ENCODE measurements at places on chromosomes 2 and 18. TPM values are rescaled to one million over a fixed set of nuclear protein-coding genes. Genes with fewer than 3 reads are reported as not detected.

CERS6 gene
- 13.6 TPM for total RNA-seq

BCL11A gene
- total RNA-seq, result 0.04 TPM

TSPYL6 gene
- total RNA-seq, result not detected

UGT1A5 gene
- total RNA-seq, result not detected

CPO gene
- total RNA-seq, result not detected

VAPA gene
- 189 TPM for total RNA-seq

MALL gene
- total RNA-seq, result 158 TPM

DYSF gene
- total RNA-seq, result 1.2 TPM

CFAP221 gene
- 0.34 TPM for total RNA-seq

FBXO15 gene
- total RNA-seq, result 1.6 TPM

DSG4 gene
- 0.02 TPM for total RNA-seq

HOXD1 gene
- total RNA-seq, result 0.28 TPM

RAD51AP2 gene
- total RNA-seq, result not detected

CCDC68 gene
- 5.8 TPM for total RNA-seq

ZNF521 gene
- not detected for total RNA-seq

GAREM2 gene
- total RNA-seq, result 6.3 TPM

PTPRN gene
- total RNA-seq, result 2.2 TPM

CHAC2 gene
- total RNA-seq, result 13.4 TPM

HOXD9 gene
- total RNA-seq, result 1.7 TPM

CCL20 gene
- 7.2 TPM for total RNA-seq

FBLN7 gene
- total RNA-seq, result 0.86 TPM

PAX8 gene
- total RNA-seq, result 0.77 TPM

IGFBP5 gene
- 0.19 TPM for total RNA-seq

COLEC12 gene
- 0.06 TPM for total RNA-seq

RGPD4 gene
- total RNA-seq, result not detected

CNTNAP5 gene
- not detected for total RNA-seq

DSG2 gene
- total RNA-seq, result 68.1 TPM

PTRHD1 gene
- 60.4 TPM for total RNA-seq

FRZB gene
- total RNA-seq, result 0.07 TPM

ALPP gene
- 0.37 TPM for total RNA-seq

ITGA4 gene
- 3.0 TPM for total RNA-seq

SCN3A gene
- total RNA-seq, result not detected

SKOR2 gene
- not detected for total RNA-seq

ANKRD30BL gene
- not detected for total RNA-seq

CYP26B1 gene
- 12.9 TPM for total RNA-seq

IL36RN gene
- 0.13 TPM for total RNA-seq

PARD6G gene
- total RNA-seq, result 1.8 TPM

EPG5 gene
- 5.6 TPM for total RNA-seq

MPP4 gene
- total RNA-seq, result 0.08 TPM

GKN1 gene
- 0.72 TPM for total RNA-seq

RAB11FIP5 gene
- total RNA-seq, result 35.3 TPM

HOXD8 gene
- 5.9 TPM for total RNA-seq

CFAP65 gene
- total RNA-seq, result 0.15 TPM

KDM3A gene
- 24.2 TPM for total RNA-seq

FBXO41 gene
- 5.3 TPM for total RNA-seq

SNED1 gene
- total RNA-seq, result 0.43 TPM

DPP4 gene
- 0.44 TPM for total RNA-seq

TRIM54 gene
- 0.44 TPM for total RNA-seq

SMYD1 gene
- total RNA-seq, result not detected

KCNE4 gene
- 1.2 TPM for total RNA-seq

CEBPZ gene
- total RNA-seq, result 79.7 TPM

INPP4A gene
- total RNA-seq, result 10.1 TPM

ATF2 gene
- total RNA-seq, result 17.0 TPM

STARD6 gene
- total RNA-seq, result not detected

Data from A549 treated with DMSO at 1 μM for 4 hours (cell line).